ENCODE measurements at places on chromosomes 7 and 10.

GRCh38 chr10:86193841-86194240, 172.8 kb downstream of the GRID1 start:
- DNase-seq: no peak

- no peak for DNase-seq
These were observed 353.5 kb downstream of the TCERG1L start for GRCh38 chr10:130958003-130958402.

DNA sequence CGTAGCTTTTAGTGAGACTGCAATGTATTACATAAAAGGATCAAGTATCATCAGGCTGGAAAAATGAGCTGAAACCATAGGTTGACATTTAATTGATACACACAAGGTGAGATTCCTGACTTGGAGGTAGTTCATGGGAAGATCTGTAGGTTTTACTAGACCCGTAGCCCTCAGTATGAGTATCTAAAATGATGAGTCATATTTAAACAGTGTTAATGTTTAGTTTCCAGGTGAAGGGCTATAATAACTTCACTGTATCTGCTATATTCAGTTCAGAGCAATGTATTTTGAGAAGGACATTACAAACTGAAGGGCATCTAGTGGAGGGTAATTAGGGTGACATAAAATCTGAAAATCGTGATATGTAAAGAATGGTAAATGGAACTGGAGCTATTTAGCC, 35.0 kb downstream of the ENTPD1 start:
- DNase-seq: no peak

DNA sequence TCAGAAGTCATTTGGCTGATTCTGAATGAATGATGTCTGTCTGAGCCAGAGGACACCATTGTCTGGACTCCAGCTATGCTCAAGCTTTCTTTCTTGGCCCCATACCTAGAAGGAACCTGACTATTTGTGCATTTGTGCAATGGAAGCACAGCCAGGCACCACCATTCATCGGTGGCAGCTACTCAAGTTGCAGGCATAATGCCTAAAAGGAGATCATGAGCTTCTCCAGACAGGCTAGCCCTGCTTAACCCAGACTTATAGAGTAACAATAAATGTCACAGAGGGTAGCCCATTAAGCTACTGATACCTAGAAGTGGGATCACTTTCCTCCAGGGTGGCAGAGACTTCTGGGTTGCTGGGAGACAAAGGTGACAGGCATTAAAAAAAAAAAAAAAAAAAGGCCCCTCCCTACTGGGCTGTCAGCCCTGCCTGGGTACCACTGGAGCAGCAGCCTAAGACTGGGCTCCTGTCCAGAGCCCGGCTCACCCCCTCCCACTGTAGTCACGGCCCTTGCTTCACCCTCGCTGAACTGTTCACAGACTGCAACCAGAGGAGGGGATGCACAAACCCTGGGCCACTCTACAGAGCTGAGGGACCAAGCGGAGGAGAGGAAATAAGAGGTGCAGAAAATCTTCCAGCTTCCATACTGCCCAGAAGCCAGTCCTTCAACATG, 75.4 kb upstream of the ATP6V0A4 start:
- DNase-seq: no peak

- no peak for DNase-seq
These were observed 115.4 kb downstream of the TEX36 start for GRCh38 chr10:125567529-125567928.

- no peak for DNase-seq
These were observed 11.2 kb downstream of the MNX1 start for GRCh38 chr7:156998988-156999957.

GRCh38 chr7:157596881-157597280, 260.1 kb downstream of the DNAJB6 start:
- no peak for DNase-seq

- DNase-seq: no peak
These were observed 110.4 kb downstream of the CUX1 start for GRCh38 chr7:101927802-101928201.

- no peak for DNase-seq
These were observed 241.8 kb upstream of the PRSS58 start for GRCh38 chr7:142499635-142500034.

DNA sequence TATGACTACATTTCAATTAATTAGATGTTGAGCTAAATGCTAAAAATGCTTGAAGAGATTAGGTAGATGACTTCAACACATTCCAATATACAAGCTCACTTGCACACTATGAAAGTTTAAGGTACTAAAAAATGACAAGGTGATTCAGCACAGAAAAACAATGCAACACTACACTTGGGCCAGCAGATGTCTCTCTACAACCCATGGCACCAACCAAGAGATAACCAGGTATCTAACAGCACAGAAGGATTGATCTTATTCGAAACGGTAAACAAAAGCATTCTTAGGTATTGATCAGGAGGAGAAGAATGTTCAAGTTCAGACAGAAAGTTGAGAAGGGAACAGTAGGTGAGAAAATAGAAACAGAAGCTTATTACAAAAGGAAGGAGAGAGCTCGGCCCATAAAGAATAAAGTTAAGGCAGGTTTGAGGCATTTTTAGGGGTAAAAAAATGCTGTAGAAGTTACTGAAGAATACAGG, 248.2 kb upstream of the KLF14 start:
- DNase-seq: no peak

- DNase-seq: no peak
These were observed 108.1 kb downstream of the GLRX3 start for GRCh38 chr10:130244031-130244927.

DNA sequence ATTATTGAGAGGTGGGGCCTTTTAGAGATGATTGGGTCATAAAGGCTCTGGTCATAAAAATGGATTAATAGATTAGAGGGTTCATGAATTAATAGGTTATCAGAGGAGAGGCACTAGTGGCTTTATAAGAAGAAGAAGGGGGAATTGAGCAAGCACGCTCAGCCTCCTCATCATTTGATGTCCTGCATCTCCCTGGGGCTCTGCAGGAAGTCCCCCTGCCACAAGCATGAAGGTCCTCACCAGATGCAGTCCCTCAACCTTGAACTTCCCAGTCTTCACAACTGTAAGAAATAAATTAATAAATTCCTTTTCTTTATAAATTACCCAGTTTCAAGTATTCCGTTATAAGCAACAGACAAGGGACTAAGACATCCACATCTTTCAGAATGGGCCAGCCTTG, 17.1 kb upstream of the C10orf67 start:
- DNase-seq: no peak

GRCh38 chr7:123809471-123809870, 35.5 kb upstream of the HYAL4 start:
- no peak for DNase-seq

GRCh38 chr10:712089-712488, 22.6 kb upstream of the DIP2C start:
- no peak for DNase-seq

GRCh38 chr7:86925221-86925620, 134.2 kb downstream of the ELAPOR2 start:
- no peak for DNase-seq

DNA sequence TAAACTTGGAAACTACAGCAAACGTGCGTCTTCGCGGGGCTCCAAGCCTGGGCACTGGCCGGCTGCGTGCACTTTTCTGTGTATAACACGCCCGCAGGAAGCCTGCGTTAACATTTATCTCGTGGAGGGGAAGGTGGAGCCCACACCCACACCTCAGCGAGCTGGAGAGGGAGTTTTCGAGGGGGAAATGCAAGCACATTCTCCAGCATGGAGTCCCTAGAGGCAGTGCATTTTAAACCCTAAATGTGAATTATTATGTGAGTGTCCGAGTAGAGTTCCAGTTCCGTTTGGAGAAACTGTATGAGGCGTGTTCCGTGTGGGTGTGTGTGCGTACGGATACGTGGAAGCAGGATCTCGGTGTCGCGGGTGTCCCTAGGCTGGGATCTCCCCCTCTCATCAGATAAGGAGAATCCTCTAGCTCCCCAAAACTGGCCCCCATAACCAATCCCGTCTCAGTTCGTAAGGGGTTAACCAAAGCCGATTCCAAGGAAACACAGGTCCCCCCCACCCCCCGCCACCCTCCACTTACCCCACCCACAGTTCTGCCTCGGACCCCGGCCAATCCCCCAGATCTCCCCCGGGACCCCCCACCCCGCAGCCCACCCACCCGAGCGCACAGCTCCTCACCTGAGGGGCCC, 403 bp downstream of the CDK6 start:
- DNase-seq: no peak

- DNase-seq: no peak
These were observed 174.8 kb downstream of the JAZF1 start for GRCh38 chr7:28005847-28006231.

GRCh38 chr7:141702047-141702567, at the start of gene DENND11:
Gene DENND11, minus strand, starts transcription at chr7:141702166. Its CDS starts 13 bp downstream, at chr7:141702153.
- no peak for DNase-seq

DNA sequence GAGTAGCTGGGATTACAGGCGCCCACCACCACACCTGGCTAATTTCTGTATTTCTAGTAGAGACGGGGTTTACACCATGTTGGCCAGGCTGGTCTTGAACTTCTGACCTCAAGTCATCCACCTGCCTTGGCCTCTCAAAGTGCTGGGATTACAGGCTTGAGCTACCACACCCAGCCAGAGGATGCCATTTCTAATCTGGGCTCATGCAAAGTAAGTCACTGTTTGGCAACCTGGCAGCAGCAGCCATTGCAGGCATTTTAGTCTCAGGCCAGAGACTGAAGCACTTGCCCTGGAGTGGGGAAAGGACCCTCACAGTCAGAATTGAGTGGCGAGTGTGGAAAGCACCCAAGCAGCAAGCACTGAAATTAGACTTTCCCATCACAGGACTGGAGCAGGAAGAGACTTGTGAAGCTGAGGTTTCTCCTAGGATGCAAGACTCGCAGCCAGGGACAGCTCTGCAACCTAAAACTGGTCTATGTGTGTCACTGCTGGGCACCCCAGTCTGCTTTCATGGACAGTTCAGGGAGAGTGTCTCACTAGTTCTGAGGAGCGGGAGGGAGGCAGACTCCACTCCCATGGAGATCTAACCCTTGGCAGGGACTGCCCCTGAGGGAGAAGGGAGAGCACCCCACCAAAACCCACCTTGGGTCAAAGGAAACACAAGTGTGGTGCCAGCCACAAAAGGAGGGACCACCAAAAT, 27.6 kb downstream of the SNX13 start:
- DNase-seq: no peak

GRCh38 chr10:18599392-18599791, 52.0 kb downstream of the NSUN6 start:
- DNase-seq: no peak

DNA sequence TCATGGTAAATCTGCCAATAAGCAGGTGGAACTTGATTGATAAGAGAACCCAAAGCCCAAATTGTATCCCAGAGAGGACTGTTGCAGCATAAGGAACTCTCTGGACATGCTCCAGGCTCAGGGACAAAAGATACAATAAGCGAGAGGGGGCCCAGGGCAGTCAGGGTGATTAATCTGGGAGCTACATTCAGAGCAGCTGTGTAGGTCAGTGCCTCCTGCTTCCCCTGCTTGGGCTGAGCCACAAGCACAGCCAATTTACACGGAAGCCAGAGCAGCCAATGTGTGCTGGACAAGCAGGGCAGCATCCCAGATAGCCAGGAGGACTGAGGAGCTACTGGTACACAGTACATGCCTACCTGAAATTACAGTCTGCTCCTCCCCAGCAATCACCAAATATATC, 24.2 kb downstream of the MYPN start:
- DNase-seq: no peak

GRCh38 chr10:71748671-71749191, 24.6 kb downstream of the VSIR start:
- no peak for DNase-seq

- DNase-seq: no peak
These were observed 2.6 kb downstream of the BPGM start for GRCh38 chr7:134649226-134649775.

DNA sequence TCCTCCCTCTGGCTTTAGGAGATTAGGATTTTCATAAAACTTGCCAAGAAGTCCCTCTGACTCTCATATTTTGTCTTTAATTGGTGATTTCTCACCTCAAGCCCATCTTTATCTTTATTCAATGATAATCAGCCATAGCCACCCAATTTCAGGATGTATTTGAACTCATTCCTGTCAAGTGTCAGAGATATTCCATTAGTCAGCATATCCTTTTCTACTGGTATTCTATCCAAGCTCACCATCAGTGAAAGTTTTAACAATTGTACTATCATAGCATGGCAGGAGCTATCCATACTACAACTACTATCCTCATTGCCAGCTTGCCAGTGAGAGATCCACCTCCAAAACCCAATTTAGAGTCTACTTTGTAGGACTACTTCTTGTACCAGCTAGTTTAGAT, 114.6 kb downstream of the GNAI1 start:
- DNase-seq: no peak

- no peak for DNase-seq
These were observed 138.1 kb downstream of the ARHGAP22 start for GRCh38 chr10:48466611-48467240.

DNA sequence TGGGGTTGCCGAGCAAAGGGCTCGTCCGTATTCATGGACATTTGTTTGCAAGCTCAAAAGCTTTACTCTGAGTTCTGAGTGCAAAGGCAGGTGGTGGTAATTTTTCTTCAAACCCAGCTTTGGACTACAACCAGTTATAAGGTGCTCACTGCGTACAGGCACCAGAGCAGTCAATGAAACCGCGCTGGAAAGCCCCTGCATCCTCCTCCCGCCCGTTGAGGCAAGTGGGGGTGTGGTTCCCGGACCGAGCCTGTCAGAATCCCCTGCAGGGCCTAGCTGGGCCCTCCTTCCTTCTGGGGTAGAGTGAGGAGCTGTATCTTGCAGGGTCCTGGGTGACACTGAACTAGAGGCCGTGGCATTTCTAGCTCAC, 22.3 kb downstream of the AMZ1 start:
- DNase-seq: no peak

GRCh38 chr10:112969542-112969941, 19.5 kb downstream of the TCF7L2 start:
- DNase-seq: no peak

DNA sequence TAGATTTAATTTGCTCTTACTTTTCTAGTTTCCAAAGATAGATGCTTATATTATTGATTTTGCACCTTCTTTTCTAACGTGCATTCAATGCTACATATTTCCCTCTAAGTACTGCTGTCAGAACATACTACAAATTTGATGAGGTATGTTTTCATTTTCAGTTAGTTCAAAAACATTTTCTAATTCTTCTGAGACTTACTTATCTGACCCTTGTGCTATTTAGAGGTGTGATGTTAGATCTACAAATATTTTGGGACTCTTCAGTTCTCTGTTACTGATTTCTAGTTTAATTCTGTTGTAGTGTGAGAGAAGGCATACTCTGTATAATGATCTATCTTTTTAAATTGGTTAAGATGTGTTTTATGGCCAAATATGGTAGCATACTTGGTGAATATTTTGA, 97.8 kb upstream of the TMEM168 start:
- no peak for DNase-seq

GRCh38 chr10:89873055-89873454, 171.7 kb downstream of the KIF20B start:
- DNase-seq: no peak

DNA sequence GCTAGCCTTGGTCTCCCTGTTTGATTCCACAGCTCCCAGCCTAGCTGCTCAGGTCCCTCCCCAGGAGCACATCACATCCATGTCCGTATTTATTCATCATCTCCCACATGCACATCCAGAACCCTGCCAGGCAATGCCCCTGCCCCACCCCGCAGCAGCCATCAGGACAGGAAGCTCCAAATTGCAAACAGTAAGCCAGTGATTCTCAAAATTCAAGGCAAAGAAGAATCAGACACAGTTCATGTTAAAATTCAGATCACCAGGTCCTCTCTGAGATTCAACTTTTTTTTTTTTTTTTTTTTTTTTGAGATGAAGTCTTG, 17.7 kb downstream of the LRRC20 start:
- no peak for DNase-seq

- DNase-seq: no peak
These were observed 42.0 kb downstream of the ABCA13 start for GRCh38 chr7:48213226-48213625.

Measured in AG04450 (cell line).